ENCODE measurements at places on chromosomes 3 and 15.

DNA sequence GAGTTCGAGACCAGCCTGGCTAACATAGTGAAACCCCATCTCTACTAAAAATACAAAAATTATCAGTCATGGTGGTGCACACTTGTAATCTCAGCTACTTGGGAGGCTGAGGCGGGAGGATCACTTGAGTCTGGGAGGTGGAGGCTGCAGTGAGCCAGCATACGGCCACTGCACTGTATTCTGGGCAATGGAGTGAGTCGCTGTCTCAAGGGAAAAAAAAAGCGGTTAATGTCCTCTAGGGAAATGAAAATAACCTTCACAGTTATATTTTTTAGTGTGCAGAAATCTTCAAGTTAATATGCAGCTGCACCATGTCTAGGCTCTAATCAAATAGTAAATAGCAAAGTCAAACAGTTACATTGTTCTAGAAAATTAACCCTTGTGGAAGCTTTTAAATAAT lies 14.8 kb downstream of the CEP19 start:
- no peak for DNase-seq

GRCh38 chr15:70407336-70407670 lies 309.6 kb upstream of the TLE3 start:
- no peak for DNase-seq

GRCh38 chr3:124442463-124442862 lies 287.8 kb upstream of the UMPS start:
- DNase-seq: no peak

DNA sequence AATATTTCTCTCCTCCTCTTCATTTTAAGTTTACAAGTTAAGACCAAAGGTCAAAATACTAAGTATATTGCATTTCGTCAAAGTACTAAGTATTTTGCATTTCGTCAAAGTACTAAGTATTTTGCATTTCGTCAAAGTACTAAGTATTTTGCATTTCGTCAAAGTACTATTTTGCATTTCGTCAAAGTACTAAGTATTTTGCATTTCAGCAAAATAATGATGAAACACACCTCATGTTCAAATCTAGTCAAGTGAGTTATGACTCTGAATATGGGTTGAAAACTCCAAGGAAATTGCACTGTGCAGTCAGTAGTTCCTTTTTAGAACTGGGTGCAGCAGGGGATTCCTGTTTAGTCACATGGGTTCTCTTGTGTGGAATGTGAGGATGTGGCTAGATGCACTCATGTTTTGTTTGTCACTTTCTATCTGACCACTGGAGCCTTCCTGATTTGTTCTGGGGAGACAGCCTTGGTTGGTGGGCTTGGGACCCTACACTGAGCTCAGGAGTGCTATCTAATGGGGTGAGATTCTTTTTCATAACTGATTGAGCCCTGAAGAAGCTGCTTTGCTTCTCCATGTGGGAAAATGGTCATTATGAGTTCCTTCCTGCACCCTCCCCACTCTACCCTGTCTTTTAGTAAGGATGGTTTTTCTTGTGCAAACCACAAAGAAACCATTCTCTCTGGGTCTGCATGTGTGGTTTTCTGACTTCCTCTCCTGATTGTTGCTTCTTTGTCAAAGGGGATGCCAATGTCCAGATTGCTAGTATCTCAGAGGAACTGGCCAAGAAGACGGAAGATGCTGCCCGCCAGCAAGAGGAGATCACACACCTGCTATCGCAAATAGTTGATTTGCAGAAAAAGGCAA lies 73.4 kb downstream of the CCK start:
- DNase-seq: no peak

DNA sequence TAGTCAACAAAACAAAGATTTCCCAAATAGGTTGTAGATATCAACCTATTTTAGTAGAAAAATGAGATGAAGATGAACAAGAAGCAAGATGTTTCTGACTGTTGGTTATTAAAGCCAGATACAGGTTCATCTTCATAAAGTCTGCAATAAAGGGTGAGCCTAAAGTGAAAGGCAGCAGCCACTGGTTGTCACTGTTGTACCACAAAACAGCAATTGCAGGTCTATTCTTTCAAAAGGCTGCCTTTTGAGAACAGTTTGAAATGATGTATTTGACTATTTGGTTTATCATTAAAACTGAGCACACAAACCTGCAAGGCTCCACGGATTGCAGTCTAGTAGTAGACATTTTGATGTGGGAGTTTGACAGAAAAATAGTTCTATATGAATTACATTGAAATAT lies 543.4 kb downstream of the GBE1 start:
- DNase-seq: no peak
